HT1080 (cell line): ENCODE measurements at places on chromosomes 1 and 21. TPM values are rescaled to one million over a fixed set of nuclear protein-coding genes. Genes with fewer than 3 reads are reported as not detected.

The OR2T35 gene
- total RNA-seq: not detected in 2 replicates

DNA sequence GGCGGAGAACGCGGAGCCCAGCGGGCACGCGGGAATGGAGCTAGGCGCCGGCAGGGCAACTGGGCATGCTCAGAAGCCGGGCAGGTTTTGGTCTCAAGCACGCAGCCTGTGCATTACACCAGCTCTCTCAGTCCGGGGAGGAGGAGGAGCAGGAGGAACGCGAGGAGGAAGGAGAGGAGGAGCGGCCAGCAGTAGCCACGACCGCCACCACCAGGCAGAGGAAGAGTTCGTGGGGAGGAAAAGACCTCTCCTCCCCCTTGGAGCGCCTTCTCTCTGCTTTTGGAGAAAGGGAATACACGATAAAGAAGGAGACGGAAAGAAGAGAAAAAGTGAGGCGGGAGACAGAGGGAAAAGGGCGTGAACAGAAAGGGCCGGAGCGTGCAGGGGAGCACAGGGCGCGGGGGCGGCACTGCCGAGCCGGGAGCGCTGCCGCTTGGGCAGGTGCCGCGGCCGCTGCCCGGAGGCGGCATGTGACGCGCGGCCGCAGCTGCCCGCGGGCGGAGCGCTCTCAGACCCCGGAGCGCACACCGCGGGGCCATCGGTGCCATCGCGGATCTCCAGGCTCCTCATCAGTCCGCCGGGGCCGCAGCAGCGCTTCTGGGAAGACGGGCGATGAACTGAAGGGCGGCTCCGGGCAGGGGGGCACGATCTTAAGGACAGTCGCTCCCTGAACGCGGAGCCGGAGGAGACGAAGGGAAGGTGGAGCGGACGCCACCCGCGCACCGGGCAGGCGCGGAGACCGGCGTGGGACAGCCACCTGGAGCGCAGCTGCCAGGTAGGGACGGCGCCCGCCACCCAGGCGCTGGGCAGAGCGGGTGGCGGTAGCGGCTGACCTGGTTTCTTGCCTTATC is at the start of gene CHRM3:
CHRM3 (plus strand) TSS at position 116 of the 851 bp plus-strand sequence. CDS start 520,884 bp downstream, outside the sequence.
- peak; percentile 88 for DNase-seq

The URB2 gene
- 27.8 and 31.8 TPM in 2 replicates for total RNA-seq

GRCh38 chr1:157937744-157938143 is 55.7 kb upstream of the KIRREL1 start:
- no peak for DNase-seq

The PDE4B gene
- 5.4 and 7.6 TPM in 2 replicates for total RNA-seq

GRCh38 chr21:28200726-28201125 is 792.0 kb downstream of the LTN1 start:
- DNase-seq: no peak

- DNase-seq: no peak
Measured at GRCh38 chr21:35833991-35834390, 226.3 kb downstream of the SETD4 start.

GRCh38 chr1:37945743-37946702 is 830 bp downstream of the INPP5B start:
- peak; percentile 83 for DNase-seq

DNA sequence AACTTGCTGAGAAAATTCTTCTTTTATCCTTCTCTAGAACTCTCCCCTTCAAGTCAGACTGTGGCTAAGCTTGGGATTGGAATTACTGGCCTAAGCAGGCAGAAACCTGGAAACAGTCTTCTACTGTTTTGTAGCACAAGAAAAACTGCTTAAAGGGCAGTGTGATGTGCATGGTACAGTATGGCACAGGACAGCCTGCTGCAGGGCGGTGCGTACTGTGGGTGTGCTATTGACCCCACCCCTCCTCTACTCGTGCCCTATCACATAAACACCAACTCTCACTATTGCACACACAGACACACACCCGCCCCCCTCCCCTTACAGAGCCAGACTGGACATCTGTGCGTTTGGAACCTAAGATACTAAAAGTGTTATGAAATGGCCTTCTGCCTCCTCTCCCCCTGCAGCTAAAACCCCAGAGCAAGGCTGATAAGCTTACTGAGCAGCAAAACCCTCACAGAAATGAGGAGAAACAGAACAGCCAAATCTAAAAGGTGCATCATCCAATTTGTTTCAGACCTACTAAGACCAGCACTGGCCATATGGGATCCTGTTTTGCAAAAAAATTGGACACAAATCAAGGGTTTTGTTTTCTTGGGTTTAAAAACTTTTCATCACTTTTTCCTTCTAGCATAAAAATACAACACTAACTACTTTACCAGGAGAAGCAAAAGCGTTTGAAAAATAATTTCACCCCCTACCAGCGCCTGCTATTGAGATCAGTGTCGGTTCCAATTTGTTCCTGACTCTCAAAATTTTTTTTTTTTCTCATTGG is 355.8 kb upstream of the LYPLAL1 start:
- DNase-seq: no peak

DNA sequence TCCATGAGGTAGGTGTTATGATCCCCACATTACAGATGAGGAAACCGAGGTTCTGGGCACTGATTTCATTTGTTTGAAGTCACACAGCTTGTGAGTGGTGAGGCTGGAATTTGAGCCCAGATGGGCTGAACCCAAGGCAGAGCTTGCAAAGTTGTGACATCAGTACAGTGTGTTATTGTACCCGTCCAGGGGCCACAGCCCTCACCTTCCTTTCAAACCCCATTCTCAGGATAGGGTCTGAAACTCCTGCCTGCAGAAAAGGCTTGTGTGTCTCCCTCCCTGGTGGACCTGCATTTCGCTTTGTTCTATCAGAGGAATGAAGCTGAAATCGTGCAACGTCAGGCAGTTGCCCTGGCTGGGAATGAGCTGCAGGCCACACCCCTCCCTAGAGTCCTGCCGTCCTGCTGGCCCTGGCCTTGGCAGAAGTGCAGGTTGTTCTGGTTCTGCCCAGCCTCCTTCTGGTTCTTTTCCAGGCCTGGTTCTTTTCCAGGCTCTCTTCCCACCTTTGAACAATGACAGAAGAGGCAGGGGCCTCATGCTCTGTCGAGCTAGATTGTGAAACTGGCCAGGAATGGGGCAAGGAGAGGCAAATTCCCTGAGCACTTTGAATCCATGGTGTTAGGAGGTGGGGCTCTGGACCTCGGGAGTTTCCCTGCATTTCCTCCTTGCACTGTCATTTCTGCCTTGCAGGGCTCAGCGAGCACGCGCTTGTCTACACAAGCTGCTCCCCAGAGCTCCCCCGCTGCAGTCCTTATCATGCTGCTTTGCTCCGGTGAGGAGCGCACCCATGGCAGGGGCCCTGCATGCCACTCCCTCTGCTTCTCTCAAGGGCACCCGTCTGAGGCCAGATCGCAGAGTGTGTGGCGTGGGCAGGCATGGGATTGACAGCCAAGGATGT is 8.2 kb upstream of the MYOM3 start:
- DNase-seq: no peak

The KRTAP12-2 gene
- not detected in 2 replicates for total RNA-seq

The MROH7 gene
- not detected in 2 replicates for total RNA-seq

DNA sequence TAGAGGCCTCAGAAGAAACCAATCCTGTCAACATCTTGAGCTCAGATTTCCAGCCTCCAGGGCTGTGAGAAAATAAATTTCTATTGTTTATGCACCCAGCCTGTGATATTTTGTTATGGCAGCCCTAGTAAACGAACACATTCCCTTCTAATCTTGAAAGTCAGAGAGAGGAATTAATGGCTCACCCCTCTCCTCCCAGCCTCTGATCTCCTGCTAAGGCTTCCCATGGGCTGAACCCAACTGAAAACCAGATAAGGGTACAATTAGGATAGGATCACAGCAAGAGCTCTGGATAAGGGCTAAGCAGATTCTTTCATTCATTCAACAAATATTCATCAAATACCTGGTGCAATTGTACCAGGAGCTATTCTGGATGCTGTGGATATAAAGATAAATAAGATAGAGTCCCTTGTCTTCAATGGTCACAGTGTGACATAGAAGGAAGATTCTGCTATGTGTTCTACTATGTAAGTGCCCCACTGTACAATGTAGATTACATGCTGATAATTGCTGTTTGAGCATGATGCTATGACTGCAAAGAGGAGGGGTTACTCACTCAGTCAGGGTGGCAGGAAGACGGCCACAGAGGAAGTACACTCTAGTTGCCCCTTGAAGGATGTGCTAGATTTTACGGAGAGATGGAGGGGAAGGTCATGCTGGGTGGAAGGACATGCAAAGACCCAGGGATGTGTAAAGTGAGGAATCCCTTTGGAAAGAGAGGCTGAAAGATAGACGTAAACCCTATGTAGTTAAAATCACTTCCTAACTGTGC is 203.3 kb upstream of the JUN start:
- DNase-seq: no peak

The DUSP10 gene
- total RNA-seq: 59.9 and 76.5 TPM in 2 replicates

DNA sequence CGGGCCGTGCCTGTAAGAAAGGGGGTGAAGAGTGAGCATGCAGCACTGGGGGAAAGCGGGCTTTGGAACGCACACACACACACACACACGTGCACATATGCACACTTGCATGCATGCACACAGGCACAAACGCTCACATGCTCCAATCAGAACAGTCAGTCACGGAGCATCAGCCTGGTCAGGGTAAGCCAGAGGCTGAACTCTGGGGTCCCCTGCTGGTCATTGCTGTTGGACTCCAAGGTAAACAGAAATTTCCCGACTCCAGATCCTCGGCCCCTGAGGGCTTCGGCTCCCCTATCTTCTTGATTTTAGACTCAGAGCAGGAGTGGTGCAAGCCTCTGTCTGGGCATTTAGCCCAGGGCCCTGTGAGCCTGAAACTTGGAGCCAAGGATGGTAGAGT is 54.2 kb downstream of the SYT2 start:
- no peak for DNase-seq

The RHBG gene
- not detected in 2 replicates for total RNA-seq

The FHAD1 gene
- total RNA-seq: 0.87 and 1.4 TPM in 2 replicates

DNA sequence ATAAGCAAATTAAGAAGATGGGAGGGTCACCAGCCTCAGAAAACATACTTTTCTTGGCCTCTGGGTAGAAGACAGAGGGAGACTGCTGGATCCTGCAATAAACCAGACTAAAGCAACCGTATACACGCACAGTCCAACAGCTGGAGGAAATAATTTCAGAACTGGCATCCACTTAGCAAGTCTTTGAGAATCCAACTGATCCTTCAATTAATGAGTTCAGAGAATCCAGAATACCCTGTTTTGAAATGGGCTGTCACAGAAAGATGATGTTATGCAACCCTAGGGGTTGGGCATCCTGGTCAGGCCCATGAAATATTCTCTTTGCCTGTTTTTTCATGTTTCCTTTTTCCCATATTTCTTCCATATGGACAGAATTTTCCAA is 134.0 kb upstream of the MAGI3 start:
- no peak for DNase-seq

- peak; percentile 96 for DNase-seq
Measured at GRCh38 chr1:35448344-35448801, 108.8 kb downstream of the KIAA0319L start.

DNA sequence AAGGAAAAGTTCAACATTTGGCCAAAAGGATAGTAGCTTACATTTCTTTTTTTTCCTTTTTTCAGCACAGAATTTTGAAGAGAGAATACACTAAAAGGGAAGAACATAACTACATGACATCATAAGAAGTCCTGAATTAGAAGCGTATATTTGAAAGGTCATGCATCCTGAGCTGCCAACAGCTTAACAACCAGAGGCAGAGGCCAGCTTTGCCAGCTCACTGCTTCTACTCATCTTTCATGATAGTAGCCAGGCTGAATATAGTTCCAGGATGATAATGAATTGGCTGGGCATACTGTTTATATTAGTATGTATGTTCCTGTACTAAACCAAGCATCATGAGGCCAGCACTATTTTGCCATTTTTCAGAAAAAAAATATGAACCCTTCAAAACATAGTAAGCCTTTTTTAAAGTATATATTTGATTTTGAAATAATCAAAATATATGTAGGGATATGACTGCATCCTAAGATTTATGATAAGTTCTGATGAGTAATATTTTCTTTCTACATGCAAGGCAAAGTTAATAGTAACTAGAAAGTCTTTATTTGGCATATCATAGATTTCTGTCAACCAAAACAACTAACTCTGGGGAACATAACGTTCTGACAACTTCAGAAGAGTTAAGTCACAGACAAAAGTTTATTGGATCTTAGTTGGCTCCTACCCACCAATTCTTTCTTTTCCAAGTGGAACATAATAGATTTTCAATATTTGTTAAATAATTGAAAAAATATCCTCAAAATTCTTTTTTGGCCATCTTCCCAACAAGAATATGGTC is 123.2 kb downstream of the DPYD start:
- no peak for DNase-seq

The RNF186 gene
- not detected in 2 replicates for total RNA-seq

The MRPS6 gene
- 19.1 and 40.2 TPM in 2 replicates for total RNA-seq

DNA sequence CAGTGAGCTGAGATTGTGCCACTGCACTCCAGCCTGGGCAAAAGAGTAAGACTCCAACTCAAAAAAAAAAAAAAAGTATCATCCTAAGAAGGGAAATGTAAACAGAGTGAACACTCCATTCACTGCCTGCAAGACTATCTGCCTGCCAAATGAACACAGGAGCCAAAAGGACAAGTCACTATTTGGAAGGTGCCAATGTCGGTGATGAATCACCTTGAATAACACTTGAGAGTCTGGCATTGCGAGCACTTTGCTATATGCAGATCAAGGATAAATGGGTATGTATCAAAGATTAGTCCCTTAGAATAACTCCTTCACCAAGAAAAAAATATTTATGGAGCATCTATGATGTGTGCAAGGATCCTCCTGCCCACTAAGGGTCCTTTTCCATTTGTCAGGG is 6.6 kb downstream of the UBR4 start:
- peak; percentile 75 for DNase-seq

GRCh38 chr1:75765697-75766355 is 20.2 kb upstream of the RABGGTB start:
- DNase-seq: peak; percentile 80

- DNase-seq: no peak
Measured at GRCh38 chr1:1084372-1085170, 10.5 kb upstream of the RNF223 start.

DNA sequence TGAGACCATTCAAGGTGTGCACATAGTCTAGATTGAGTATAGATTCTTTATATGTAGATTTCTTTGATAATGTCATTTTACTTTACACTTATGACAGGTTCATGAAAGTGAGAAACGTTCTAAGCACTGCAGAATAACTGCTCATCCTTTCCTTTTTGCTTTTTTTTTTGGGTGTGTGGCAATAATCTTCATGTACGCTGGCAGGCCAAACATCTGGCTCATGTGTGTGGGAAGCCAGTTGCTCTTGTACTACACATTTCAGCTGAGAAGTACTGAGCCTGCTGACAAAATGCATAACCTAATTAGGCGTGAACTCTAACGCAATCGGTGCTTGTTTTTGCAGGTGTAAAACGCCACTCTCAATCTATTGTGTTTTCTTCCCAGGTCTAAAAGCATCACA is 350.8 kb upstream of the KAZN start:
- no peak for DNase-seq

DNA sequence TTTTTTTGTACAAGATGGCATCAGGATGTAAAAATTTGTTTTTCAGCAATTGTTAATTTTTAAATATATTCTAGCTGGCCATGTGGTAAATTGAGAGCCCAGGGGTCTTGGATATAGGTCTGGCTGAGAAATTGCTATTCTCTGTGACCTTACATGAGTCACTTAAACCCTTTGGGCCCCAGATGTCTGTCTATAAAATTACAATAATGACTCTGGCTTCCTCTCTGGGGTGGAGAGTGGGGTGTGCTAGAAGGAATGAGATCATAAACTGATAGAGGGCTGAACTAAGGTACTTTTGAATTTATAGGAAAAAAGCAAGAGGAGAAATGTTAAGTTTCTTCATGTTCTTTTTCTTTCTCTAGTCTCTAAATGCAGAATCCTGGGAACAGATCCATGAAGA is 12.4 kb upstream of the TCHH start:
- DNase-seq: peak; percentile 15

The E2F2 gene
- 4.3 and 5.6 TPM in 2 replicates for total RNA-seq

The PCP4L1 gene
- total RNA-seq: 0.10 and 0.27 TPM in 2 replicates

GRCh38 chr1:41975850-41976569 is 57.3 kb upstream of the HIVEP3 start:
- no peak for DNase-seq

- DNase-seq: peak; percentile 75
Measured at GRCh38 chr1:72283307-72284083, 1.2 kb upstream of the NEGR1 start.
